ENCODE measurements at places on chromosomes 5 and 9.

- DNase-seq, result no peak
These were observed 476.6 kb upstream of the CD180 start for GRCh38 chr5:67673180-67673579.

- no peak for DNase-seq
These were observed 107.6 kb upstream of the RASGRF2 start for GRCh38 chr5:80852331-80853245.

DNA sequence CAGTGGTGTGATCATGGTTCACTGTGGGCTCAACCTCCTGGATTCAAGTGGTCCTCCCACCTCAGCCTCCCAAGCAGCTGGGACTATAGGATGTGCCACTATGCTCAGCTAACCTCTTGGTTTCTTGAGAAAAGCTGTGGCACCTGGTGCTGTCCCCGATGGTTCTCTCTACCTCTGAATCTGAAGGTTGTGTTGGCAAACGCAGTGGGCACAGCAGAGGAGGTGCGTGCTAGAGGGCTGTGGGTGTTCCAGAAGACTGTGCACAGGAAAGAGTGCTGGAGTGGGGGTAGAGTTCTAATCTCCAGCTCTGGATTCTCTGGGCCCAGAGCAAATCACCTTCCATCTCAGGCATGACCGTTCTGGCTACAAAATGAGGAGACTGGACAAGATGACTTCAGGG, 12.5 kb downstream of the RGS3 start:
- no peak for DNase-seq

GRCh38 chr9:132391449-132391848, 15.2 kb downstream of the TTF1 start:
- no peak for DNase-seq

GRCh38 chr9:115957585-115957984, 196.0 kb upstream of the PAPPA start:
- no peak for DNase-seq

- no peak for DNase-seq
These were observed 103.4 kb downstream of the PSD2 start for GRCh38 chr5:139898981-139899380.

- no peak for DNase-seq
These were observed 172.4 kb downstream of the SEMA6A start for GRCh38 chr5:116402235-116402634.

GRCh38 chr9:138116521-138116920, 238.9 kb downstream of the CACNA1B start:
- DNase-seq, result no peak

GRCh38 chr9:96140296-96141127, 161.5 kb downstream of the HSD17B3 start:
- DNase-seq, result no peak

- no peak for DNase-seq
These were observed at the start of gene NUDT12 for GRCh38 chr5:103562453-103563157. NUDT12 (minus strand) TSS chr5:103562789; CDS start chr5:103560248, 2,541 bp downstream.

DNA sequence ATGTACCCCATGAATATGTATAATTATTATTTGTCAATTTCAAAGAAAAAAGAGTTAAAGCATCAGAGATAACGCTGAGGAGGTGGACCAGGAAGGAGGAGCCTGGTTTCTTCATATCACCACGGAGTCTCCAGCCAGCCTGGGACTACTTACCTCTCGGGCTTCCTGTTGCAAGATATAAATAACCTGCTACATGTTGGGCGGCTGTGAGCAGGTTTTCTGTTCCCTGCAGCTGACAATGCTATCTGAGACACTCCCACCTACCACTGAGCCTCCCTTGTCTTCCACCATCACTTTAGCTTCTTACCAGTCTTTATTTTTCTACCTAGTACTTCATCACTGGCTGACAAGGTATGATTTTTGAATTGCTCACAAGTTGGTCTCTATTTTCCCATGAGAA, 102.7 kb upstream of the CPEB4 start:
- DNase-seq, result no peak

- no peak for DNase-seq
These were observed 280.2 kb downstream of the SPOCK1 start for GRCh38 chr5:137218896-137219295.

DNA sequence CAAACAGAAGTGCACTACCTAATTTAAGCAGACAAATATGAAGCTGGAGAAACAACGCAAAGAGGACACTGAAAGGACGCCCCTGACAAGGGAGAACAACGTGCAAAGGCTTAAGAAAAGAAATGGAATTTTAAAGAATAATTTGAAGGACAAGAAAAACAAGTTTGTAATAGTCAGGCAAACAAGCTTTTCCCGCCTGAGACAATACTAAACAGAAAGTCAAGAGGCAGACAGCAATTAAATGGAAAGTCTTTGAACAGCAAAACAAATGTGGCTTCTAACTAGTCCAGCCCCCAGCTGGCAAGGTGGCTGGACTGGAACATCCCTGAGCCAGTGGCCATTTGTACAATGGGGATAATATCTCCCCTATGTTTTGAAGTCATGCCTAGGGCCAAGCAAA, 63.3 kb downstream of the SIL1 start:
- DNase-seq, result no peak

GRCh38 chr9:72394066-72394465, 29.1 kb upstream of the ZFAND5 start:
- DNase-seq, result no peak

- no peak for DNase-seq
These were observed 43.7 kb downstream of the MCTP1 start for GRCh38 chr5:95241161-95241560.

DNA sequence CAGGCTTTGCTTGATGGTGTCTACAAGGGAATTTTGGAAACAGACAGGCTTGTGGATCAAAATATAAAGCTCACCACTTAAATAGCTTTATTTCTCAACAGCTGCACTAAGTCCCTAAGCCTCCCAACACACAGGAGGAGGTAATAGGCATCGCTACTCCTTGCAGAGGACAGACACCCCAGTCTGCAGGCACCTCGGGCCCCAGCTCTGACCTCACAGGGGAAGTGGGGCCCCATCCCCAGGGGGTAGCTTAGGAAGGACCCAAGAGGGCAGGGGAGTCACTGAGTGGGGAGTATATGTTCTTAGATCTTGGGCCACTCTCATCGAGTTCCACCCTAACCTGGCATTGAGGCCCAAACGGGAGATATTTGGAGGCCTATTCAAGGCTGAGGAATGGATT, 66.7 kb upstream of the XPA start:
- no peak for DNase-seq

DNA sequence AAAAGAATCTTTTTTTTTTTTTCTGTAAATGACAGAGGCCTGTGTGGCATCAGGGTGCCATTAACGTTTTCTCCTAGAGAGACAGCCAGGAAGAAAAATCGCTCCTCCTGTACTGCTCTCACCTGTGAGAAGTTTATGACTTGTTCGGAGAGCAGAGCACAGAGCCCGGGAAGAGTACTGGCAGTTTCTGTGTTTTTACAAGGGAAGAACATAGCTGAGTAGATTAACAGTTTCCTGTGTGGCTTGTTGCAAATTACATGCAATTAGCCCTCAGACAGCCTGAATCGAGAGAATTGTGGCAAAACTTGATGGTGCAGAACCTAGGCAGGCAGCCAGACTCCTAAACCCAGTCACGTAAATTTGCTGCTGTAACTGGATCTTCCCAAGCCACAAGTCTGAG, 32.1 kb downstream of the PRKACG start:
- DNase-seq, result no peak
